ENCODE measurements at places on chromosomes 7 and 10.

GRCh38 chr10:76337641-76338040 lies 906.2 kb downstream of the LRMDA start:
- no peak for DNase-seq

- no peak for DNase-seq
Observed at GRCh38 chr10:707456-707855, 18.0 kb upstream of the DIP2C start.

- DNase-seq: no peak
Observed at GRCh38 chr10:119120413-119120867, 16.5 kb downstream of the DENND10 start.

DNA sequence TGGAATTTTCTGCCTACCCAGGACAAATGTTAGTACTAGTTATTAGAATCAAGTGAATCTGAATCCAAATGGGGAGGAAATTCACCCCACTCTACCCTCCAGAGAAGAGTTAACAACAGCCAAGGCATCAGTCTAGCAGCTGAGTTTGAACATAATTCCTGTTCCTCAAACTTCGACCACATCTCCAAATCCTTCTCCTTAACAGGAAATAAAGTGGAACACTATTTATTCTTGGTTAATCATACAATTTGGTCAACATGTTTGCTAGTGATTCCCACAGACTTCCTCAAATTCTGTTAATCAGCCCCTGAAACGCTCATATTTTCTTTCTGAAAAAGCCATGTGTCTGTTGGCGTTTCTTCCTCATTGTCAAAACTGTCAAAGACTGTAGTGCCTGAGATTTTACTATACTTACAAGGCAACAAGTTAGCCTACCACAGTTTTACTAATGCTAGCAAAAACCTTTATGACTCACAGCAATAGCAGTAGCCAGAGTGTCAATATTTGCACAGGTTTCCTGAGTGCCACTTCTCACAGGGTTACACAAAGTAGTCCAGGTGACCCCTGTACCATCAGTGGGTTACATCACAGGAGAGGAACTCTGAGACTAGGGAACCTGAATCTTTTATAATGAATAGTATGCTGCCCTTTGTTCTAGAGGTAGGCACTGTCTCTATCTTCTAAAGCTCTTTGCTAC lies 202.9 kb downstream of the GRM3 start:
- no peak for DNase-seq

DNA sequence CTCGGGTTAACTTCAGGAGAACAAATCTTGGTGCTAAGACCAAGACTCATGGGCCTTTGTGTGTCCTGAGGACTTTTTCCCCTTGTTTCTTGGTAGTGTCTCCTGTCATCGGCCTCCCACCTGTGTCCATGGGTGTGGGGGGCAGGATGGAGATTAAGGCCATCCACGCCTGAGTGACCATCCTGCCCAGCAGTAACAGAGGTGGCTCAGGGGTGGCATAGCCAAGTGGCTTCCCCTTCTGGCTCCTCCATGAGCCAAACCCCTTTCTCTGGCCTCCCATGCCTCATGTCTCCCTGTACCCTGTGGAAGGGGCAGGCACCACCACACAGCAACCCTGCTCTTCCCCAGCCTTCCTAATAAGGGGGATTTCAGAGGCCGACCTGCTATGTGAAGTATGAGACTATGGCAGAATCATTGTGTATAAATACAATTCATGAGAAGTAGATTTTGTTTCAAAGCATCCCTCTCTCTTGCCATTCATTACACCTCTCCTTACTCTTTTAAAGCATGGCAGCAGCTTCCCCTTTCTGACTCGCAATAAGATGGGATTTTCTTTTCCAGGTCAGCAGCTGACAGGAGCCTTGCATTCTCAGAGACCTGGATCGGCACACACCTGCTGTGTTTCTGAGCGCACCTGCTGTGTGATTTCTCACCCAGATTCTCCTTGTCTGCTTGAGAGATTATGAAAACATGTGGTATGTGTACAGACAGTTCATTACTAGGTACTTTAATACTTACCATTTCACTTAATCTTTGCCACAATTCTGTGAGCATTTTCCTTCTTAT lies 102.5 kb downstream of the XPNPEP1 start:
- no peak for DNase-seq

- DNase-seq: peak; percentile 43
Observed at GRCh38 chr10:62093863-62094291, 174.8 kb downstream of the RTKN2 start.

DNA sequence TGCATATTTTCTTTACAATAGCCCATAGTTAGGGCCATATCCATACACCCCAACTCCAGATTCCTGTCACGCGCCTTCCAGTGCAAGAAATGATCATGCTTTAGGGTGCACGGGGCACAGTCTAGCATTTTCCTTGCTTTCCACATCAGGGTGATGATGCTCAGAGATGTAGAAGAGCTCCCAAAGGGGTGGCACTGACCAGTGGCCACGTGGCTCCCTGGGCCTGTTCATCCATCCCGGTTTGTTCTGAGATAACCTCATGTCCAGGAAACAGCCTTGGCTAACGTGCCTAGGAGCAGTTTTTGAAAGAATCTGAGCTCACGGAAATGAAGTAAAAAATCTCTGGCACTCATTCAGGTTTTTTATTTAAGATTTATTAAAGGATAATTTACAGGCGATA lies 139.3 kb downstream of the GALNT17 start:
- no peak for DNase-seq

GRCh38 chr10:94630017-94630688 lies 53.4 kb upstream of the CYP2C18 start:
- peak; percentile 33 for DNase-seq

DNA sequence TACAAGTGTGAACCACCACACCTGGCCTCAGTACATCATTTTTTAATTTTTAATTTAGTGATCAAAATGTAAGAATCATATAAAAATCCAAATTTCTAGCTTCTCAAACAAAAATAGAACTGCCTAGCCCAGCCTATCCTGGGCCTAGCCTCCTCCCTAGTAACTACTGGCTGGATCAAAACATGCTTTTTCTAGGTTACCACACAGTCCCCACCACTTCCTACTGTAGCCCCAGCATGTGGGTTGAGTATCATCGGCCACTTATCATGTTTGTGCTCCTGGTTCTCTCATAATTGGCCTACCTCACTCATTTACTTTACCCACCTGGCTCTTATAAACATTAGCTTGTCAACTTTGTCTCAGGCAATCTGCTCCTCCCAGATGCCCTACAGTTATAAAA lies 52.9 kb downstream of the DNAJC12 start:
- DNase-seq: no peak

DNA sequence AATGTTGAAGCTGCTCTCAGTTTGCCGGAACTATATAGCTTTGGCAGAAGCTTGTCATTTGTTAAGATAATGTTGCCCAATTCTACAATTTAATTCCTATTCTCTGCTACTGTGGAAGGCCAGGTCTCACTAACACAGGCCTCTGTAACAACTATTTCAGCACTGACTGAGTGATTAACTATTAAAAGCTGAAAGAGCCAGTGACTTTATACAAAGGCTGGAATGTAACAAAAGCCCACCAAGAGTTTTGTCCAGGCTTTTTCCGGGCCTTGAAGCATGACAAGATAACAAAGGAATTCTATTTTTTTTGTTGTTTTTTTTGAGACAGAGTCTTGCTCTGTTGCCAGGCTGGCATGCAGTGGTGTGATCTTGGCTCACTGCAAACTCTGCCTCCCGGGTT lies 795.6 kb downstream of the PHTF2 start:
- no peak for DNase-seq

- DNase-seq: no peak
Observed at GRCh38 chr10:25766213-25766612, 167.8 kb upstream of the MYO3A start.

DNA sequence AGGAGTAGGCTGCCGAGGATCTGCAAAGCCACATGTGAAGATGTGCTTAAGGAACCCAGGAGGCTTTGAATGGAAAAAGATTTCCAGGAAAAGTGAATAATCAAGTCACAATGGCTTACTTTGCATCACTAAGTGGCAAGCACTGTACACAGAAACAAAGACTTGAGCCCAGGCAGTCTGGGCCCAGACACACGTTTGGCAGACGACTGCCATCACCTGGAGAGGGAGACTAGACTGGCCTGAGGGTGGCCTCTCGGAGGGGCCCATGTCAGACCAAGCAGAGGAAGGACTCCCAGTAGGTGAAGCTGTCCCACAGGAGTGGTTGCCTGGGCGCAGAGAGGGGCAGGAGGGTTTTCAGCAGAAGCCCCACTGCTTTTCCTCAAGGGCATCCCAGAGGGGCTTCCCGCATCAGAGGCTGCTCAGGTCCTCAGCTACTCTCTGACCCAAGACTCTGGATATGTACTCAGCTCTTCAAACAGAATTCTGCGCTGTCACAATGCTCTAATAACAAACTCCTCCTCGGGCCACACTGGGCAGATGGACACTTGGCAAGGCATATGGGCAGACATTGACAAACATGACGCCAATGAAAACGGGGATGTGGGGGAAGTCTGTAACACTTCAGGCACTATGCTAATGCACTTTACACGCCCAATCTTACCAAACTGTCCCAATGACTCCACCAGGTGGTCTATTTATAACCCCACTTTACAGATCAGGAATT lies 27.9 kb upstream of the FRAT2 start:
- no peak for DNase-seq

GRCh38 chr7:143295870-143296269 lies 7.7 kb downstream of the CASP2 start:
- no peak for DNase-seq

- no peak for DNase-seq
Observed at GRCh38 chr10:120749072-120749471, 102.1 kb upstream of the WDR11 start.

- no peak for DNase-seq
Observed at GRCh38 chr10:437698-438490, 251.6 kb downstream of the DIP2C start.

DNA sequence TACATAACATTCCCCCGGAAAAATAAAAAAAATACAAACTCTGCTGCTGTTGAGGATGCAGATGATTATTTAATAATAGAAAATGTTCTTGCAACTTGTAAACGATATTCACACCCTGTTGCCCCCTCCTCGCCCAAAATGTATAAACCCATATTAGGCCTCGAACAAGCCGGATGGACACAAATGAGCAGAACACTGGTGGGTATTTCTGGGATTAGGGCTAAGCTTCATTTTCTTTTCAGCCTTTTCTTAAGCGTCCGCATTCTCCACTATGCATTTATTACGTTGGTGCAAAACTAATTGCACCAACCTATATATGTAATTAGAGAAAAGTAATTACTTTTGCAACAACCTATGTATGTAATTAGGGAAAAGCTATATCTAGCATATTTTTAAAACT lies 349 bp upstream of the GNG11 start:
- DNase-seq: no peak

DNA sequence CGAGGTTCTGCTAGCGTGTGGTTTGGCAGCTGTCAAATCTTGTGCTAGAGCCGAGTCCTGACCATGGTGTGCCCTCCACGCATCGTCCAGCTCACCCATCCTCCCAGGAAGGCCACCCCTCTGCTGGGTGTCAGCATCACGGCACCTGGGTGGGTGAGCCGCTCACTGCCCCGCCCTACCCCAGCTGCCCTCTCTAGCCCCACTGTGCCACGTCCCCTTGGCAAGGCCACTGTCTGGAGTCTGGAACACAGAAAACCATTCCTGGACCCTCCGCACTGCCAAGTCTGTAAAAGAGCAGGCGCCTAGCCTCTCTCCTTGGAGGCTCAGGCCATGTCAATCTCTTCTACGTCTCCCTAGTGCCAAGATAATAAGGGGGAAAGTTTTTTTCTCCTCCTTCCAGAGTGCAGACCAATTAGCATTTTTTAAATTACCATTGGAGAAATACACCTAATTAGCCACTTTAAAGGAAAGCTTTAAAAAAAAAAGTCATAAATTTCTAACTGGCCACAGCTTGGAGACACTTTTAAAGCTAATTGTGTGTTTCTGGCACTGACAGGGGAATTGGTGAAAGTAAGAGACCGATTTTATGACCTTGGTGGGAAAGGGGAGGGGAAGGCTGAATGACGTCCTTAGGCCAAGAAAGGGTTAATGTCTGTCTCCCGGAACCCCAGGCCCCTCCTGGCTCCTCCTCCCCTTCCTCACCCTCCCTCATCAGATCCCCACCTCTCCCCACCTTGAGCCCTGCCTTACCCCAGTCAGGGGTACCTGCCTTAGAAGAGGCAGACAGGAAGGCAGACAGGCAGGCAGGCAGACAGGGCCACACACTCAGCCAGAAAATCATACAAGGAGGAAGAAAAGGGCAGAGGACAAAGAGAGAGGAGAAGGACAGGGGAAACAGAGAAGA lies 151.2 kb downstream of the PLXNA4 start:
- DNase-seq: no peak

- DNase-seq: no peak
Observed at GRCh38 chr7:158033196-158033595, 554.4 kb downstream of the PTPRN2 start.

DNA sequence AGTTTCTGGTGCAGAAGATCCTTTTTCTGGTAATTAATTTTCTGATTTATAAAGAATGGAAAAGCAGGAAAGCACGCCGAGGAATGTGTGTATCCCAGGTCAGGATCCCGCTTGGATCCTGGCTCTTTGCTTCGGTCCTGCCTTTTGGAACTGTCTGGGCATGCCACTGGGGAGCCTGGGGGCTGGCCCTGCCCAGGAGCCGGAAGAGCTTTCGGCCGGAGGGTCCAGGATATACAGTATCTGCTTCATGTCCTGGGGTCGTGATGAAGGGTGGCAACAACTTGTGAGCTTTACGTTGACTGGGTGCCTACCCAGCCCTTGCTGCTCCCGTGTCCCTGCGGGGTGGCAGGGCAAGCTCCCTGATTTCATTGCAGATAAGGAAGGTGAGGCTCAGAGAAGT lies 2.4 kb downstream of the SH2D4B start:
- no peak for DNase-seq

DNA sequence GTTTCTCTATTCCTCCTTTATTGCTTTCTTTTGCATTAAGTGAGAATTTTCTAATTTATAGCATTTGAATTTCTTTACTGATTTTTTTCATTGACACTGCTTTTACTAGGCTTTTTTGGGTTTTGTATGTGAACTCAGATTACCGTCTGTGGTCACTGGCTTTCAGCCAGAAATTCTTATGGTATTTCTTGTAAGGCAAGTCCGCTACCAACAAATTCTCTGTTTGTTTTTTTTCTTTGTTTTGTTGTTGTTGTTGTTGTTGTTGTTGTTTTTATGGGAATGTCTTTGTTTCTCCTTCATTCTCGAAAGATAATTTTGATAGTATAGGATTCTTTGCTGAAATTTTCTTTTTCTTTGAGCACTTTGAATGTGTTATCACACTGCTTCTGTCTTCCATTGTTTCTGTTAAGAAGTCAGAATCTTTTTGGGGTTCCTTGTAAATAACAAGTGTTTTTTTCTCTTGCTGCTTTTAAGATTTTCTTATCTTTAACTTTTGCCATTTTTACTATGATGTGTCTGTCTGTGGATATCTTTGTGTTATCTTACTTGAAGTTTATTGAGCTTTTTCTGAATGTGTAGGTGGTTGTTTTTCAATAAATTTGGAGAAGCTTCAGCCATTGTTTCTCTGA lies 7.2 kb downstream of the NET1 start:
- DNase-seq: no peak

- peak; percentile 13 for DNase-seq
Observed at GRCh38 chr10:114703377-114704107, 45.5 kb upstream of the ABLIM1 start.

Measured in SW 1271 (cell line).